ENCODE measurements at places on chromosomes 1 and 21.

- no peak for DNase-seq
These were observed 78.9 kb downstream of the KCNJ6 start for GRCh38 chr21:37837381-37837780.

GRCh38 chr1:31937300-31938183, 626 bp downstream of the PTP4A2 start:
- DNase-seq = peak; percentile 70

DNA sequence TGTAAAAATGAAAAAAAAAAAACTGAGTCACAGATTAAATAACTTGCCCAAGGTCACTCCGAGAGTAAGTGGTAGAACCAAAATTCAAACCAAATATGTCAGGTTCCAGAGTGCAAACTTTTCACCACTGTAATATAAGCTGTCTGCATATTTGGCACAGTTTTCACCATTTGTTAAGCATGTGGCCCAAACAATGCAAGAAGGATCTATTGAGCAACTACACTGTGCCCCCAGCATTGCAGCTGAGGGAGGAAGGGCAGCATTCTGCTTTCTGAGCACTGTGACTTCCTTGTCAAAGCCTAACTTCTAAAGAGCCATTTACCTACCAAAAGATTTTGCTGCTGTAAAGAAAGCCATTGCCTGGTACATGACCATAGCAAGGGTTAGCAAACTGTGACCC, 133.4 kb downstream of the SYT2 start:
- no peak for DNase-seq

GRCh38 chr1:61556631-61557030, 168.3 kb downstream of the TM2D1 start:
- DNase-seq = no peak

- DNase-seq = no peak
These were observed 37.2 kb upstream of the HNRNPU start for GRCh38 chr1:244901400-244902015.

DNA sequence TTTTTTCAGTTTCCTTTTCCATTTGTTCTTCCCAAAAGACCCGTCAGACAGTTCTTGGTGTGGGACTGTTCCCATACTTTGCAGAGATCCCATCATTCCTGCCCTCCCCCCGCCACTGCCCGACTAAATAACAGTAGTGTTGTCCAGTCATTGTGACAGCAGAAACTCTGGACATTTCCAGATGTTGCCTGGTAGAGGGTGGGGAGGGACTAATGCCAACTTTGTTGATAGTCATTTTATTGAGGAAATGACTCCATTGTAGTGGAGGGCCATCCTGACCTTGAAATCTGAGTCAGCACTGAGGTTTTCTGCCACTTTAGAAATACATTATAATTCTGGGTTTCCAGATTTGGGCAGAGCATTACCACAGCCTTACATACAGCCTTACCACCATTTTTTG, 85.4 kb downstream of the CEP350 start:
- no peak for DNase-seq

GRCh38 chr1:98145655-98146054, 224.8 kb upstream of the DPYD start:
- DNase-seq = no peak

DNA sequence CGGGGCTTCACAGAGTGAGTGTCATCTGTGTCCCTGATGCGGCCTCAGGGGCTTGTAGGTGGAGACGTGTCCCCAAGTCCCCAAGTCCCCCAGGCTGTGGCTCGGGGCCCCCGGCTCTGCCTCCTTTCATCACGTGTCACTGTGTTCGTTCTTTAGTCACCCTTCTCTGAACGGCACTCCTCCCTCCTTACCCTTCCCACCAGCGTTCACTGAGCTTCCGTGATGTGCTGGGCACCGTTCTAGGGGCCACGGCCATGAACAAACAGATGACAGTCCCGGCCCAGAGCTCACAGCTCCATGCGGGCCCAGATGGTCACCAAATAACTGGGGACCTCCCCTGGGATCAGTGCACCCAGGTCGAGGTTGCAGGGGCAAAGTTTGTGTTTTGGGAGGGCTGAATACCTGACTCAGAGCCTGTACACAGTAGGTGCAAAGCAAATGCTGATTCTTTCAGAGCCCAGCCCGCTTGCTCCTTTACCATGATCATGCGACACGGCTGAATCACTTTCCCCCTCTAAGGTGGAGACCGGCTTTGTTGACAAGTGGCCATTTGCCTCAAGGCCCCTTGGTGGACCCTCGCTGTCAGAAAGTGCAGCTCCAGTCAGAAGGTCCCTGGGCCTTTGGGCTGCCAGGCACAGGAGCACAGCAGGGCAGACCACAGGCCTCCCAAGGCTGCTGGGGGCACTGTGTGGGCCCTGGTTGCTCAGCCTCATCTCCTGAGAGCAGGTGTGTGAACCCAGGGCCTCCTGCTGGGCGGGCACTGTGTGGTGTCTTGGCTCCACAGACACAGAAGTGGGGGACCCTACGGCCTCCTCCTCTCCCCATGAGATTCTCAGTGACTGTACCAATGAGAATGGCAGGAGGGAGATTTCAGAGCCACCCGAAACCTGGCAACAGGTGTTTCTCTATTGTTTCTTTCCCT, 592.5 kb downstream of the PTPRU start:
- DNase-seq = no peak

Data from stimulated activated CD4-positive, alpha-beta T cell treated with anti-CD3 and anti-CD28 coated beads, Interleukin-1b, Interleukin-23, amount 100 ng/mL, for 1 hour (primary cell).